Effector memory CD8-positive, alpha-beta T cell (primary cell): ENCODE measurements at places on chromosomes 1 and 21.

DNA sequence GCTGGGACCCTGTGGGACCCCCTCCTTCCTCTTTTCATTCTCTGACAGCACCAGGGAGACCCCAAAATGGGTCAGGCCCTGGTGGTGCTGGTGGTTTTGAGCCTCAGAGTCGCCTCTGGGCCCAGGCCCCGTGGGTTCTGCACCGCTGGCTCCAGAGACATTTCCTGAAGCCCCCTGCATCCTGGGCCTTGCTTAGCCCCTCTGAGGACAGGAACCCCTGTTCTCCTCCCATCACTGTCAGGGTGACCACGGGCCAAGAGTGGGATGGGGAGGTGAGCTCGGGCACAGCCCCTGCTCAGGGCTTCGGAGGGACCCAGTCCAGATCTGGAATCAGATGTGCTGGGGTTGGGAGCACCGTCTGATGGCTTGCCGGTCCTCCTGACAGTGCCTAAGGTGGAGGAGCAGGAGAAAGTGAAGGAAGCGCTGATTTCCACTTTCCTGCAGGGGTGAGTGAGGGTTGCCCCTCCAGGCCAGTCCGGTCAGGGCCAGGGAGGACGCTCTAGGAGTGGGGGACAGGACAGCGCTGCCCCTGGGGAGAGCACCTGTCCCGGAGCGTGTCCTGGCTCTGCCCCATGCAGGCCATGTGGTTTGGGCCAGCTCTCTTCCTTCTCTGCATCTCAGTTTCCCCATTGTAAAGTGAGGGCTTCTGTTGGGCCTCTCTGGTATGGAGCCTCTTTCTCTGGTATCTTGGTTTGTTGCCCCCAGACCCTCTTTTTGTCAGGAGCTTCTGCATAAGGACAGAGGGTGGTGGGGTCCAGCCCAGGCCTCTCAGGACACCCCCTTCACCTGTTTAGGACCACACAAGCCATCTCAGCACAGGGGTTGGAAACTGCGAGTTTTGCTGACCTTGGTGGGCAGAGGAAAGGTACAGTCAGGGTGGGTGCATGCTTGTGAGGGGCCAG lies 71.0 kb downstream of the TRIM11 start:
- no peak for DNase-seq

DNA sequence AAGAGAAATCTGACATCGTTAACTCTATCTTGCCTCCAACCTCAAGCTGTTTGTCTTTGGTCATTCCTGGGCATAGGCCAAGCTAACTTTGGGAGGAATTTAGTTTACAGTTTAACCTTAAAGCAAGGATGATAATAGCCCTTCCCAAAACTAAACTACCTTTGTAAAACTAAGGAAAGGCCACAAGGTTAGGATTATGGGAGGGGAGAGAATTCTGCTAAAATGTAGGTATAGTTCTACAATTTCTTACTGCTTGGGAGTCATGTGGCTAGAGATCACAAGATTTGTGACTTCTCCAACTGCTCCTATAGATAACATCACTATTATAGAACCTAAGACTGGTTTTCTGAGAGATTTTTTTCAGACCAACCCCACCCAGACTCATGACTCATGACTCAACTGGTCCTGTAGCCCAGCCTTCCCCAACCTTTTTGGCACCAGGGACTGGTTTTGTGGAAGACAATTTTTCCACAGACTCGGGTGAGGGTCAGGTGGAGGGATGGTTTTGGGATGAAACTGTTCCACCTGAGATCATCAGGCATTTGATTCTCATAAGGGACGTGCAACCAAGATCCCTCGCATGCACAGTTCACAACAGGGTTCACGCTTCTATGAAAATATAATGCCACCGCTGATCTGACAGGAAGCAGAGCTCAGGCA lies 70.7 kb upstream of the MUTYH start:
- DNase-seq: no peak

GRCh38 chr1:161988413-161988812 lies 35.3 kb downstream of the OLFML2B start:
- no peak for DNase-seq

DNA sequence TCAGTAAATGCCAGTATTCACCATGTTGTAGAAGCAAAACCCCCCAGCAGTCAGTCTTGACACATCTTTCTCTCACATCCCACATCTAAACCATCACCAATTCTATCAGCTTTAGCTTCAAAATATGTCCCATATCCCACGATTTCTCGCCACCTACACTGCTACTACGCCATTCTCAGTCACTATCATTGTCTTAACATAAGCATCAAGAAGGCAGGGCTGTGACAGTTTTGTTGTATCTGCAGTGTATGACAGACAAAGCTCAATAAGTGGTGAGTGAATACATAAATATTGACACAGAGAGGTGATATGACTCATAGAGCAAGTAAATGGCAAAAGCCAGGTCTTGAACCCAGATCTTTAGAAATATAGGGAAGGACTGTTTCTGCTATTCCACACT lies 59.9 kb downstream of the JAK1 start:
- DNase-seq: no peak

GRCh38 chr1:243596431-243597062 lies 253.5 kb downstream of the AKT3 start:
- DNase-seq: peak; percentile 23

GRCh38 chr1:199040076-199040905 lies 401.5 kb downstream of the PTPRC start:
- no peak for DNase-seq

DNA sequence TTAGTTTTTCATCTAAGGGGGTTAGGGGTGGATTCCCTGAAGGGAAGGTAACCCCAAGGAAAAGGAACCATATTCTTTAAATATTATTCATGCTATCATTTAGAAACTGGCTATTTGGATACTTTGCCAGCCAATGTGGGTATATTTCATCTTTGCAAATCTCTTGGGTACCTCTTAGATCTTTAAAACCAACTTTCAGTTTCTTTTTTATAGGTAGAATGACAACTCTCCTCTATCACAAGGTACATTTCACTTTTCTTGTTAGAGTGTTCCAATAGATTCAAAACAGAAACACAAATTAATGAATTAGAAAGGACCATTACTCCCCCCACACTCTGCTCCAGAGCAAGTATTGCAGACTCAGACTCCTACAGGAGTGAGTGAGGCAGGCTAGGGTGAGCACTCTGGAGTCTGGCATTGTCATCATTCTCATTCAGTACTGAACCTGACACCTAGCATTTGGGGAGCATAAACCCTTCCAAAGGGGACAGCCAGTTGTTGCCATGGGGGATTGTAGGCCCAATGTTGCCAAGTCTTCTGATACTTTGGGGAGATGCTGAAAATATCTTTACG lies 43.0 kb downstream of the MACO1 start:
- no peak for DNase-seq

DNA sequence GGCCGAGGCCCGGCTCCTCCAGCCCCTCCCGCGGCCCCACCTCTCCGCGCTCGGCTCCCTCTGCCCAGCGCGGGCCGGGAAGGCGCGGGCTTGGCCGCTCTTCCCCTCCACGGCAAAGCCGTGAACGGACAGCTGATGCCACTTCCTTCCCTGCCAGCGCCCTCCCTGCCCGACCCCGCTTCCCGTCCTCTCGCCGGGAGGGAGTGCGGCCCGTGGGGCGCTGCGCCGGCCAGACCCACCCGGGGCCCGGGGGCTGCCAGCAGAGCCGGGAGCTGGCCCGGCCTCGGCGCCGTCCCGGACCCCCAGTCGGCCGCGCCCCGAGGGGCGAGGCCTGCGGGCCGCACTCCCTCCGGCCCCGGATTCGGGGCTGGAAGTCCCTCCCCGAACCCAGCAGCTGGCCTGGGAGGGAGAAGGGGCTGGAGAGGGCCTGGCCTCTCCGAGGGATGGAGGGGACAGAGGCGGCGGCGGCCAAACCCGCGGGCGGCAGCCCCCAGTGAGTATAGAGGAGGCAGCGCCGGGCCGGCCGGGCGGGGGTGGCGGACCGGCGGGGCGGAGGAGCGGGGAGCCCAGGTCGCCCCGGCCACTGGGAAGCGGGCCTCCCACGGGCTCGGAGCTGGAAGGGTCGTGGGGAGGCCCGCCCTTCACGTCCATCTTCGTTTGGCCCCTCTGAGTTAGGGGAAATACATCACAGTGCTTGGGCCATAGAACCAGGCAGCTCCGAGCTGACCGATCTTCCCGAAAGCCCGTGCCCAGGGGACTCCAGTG lies at the start of gene KIAA1614:
Gene KIAA1614 (plus strand): TSS at position 97 of the 765 bp plus-strand sequence. CDS start 347 bp downstream, at position 444.
- no peak for DNase-seq

DNA sequence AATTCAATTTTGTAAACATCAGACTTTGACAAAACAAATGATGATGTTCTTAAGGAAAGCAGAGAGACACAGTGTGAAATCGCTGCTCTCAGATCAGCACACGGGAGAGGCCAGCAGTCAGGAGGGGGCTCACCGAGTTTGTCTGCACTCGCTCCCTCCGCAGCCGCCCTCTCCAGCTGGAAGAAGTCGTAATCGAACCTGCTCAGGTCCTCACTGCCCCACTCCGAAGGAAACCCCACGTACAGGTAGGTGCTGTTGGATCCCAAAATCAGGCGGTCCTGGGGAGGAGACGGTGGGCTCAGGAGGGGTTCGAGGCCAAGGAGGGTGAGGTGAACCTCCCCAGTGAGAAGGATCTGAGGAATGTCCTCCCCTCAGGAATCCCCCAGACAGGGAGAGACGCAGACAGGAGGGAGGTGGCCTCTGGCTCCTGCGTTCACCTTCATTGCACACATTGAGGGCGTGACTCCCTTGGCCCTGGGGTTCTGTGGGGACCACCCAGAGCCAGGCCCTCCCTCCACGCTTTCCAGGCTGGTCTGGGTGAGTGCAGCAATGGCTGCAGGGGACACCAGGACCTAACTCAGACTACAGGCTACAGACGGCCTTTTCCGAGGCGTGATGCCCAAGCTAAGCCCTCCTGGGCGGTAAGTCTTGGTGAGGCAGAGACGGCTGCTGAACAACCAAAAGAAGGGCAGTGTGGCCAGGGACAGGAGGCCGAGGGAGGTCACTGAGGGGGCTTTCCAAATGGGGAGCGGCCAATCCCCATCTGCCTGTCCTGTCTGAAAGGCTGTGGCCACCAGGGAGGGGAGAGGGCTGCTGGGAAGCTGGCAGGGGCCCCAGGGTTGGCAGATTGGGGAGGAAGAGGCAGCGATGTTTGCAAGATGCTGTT lies 65.5 kb downstream of the SCCPDH start:
- no peak for DNase-seq

- no peak for DNase-seq
Observed at GRCh38 chr1:198455966-198456365, 84.5 kb downstream of the ATP6V1G3 start.

- DNase-seq: no peak
Observed at GRCh38 chr1:207418351-207418750, 35.8 kb upstream of the CR2 start.
